ENCODE measurements at places on chromosomes 4 and X. TPM values are rescaled to one million over a fixed set of nuclear protein-coding genes. Genes with fewer than 3 reads are reported as not detected.

DNA sequence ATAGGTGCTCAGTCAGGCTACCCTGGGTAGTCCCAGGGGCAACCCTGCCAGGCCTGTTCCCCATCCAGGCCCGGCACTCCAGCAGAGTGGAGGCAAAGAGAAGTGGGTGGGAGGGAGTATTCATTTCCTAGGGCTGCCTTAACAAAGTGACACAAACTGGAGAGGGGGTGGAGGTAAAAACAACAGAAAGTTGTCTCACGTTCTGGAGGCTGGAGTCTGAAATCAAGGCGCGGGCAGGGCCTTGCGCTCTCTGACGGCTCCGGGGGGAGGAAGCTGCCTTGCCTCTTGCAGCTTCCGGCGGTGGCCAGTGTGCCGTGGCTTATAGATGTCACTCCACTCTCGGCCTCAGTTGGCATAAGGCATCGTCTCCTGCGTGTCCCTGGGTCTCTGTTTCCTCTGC is 90.8 kb downstream of the DCTD start:
- no peak for DNase-seq

SCD5 gene
- total RNA-seq: 0.13 TPM

SUPT20HL1 gene
- not detected for total RNA-seq

- DNase-seq: no peak
Measured at GRCh38 chr4:77481856-77482255, 123.8 kb upstream of the CXCL13 start.

DNA sequence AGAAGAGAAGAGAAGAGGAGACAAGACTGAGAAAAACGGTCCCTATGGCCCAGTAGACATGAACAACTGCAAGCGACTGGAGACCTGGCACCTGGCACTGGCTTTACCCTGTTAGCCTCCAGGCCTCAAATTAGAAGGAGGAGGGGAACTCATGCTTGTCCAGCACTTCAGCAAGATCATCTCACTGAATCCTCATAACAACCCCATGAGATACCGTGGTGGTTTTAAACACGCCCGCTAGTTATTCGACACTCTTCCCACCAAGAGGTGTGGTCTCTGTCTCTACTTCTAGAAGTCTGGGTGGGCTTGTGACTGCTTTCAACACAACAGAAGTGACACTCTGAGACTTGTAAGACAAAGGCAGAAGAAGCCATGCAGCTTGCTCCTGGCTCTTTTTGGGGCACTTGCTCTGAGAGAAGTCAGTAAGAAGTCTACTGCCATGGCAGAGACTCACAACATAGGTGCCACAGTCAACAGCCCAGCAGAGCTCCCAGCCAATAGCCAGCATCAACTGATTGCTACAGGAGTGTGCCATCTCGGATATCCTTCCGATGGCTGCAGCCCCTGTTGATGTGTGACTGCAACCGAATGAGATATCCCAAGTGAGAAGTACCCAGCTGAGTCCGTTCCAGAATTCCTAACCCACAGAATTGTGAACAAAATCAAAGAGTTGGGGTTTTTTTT is 34.0 kb upstream of the BCOR start:
- DNase-seq: no peak
